CD4-positive, alpha-beta T cell treated with Interleukin-6 at 100 ng/mL for 8 hours (primary cell): ENCODE measurements at places on chromosomes 12 and 14.

DNA sequence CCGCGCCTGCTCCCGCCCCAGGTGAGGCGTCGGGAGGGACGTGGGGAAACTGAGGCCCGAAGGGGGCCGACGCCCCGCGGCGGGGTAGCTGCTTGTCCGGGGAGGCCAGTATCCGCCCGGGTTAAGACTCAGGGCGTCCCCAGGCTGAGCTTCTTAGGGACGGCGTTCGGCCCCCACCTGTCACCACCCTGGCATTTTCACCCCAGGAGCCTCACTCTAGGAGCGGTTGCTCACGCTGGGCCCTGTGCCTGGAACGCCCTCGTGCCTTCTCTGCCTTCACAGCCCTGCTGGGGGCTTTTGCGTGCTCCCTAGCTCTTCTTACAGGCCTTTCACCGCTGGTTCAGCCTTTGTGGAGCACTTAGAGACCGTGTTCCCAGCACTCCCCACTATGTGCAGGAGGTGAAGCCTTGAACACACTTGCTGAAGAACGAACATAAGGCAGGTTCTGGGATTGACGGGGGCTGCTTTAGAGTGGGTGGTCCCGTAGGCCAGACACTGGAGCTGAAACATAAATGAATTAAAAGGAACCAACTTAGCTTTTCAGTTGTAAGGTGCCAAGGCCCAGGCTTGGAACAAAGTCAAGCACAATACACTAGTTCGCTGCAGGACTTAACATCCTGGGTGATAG is 601 bp downstream of the ZNF839 start:
- DNase-seq = peak; percentile 31

GRCh38 chr14:80988735-80989429 is 33.5 kb downstream of the TSHR start:
- DNase-seq = no peak

DNA sequence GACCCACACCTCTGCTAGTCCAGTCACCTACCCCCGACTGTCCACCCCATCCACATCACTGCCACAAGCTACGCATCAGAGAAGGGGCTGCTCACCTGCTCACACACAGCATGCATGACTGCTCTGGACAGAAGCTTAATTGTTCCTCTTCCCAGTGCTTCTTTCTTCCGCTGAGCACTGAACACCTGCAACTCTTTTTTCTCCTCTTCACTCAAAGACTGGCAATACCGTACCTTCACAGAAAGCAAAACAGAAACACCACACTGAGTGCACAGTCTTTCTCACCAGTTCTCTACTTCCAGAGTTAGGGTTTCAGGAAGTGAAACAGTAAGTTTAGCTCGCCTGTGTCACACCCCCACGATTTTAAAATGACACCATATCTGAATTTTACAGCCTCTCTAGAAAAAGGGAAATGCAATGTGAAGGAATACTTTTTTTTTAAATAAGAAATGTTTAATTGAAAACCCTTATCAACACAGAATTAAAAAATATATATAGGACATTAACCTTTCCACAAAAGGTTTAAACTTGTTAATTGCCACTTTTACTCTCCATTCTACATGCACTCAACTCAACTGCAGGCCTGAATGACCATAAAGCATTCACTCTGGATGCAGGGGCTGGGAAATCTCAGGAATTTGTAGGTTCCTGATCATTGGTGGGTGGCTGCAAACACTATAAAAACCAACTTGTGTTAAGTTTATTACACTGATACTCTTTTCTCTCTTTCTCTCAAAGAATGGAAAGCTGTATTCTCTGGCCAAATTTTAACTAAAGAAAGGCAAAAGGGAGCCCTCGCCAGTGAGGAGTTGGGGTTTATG is 120.0 kb downstream of the PRICKLE1 start:
- DNase-seq = no peak

DNA sequence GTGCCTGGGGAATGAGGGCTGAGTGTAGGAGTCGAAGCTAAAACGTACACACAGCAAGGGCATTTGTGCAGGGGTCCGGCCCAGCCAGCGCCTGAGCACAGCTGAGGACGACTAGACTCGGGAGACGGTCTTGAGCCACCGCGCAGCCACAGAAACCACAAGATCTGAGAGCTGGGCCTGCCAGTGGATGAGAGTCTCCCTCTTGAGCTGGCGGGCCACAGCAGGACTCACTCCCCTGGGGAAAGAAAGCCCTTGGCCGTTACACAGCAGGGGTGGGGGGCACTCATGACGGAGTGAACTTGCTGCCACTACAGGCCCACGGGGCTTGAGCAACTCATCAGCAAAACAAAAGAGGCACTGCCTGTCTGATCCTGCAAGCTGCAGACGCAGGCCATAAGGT is 23.0 kb downstream of the STX2 start:
- no peak for DNase-seq

- no peak for DNase-seq
These were observed 169.1 kb downstream of the RBM19 start for GRCh38 chr12:113796852-113797534.

GRCh38 chr12:22798116-22798515 is 173.1 kb downstream of the ETNK1 start:
- DNase-seq = no peak

DNA sequence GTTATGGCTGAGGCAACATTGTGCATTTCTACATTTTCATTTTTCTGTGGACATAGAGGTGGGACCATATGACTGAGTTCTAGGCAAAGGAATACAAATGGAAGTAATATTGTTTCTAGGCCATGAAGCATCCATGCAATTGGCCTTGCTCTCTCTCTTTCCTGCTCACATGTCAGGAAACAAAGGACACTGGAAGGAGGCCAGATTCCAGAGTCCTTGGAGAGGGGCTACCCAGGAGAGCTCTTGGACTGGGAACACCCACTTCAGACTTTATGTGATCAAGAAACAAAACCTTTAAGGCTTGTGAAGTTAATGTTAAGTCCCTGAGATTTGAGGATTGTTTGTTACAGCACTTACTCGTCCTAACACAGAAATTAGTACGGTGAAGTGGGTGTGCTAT is 32.8 kb downstream of the PDZRN4 start:
- no peak for DNase-seq

DNA sequence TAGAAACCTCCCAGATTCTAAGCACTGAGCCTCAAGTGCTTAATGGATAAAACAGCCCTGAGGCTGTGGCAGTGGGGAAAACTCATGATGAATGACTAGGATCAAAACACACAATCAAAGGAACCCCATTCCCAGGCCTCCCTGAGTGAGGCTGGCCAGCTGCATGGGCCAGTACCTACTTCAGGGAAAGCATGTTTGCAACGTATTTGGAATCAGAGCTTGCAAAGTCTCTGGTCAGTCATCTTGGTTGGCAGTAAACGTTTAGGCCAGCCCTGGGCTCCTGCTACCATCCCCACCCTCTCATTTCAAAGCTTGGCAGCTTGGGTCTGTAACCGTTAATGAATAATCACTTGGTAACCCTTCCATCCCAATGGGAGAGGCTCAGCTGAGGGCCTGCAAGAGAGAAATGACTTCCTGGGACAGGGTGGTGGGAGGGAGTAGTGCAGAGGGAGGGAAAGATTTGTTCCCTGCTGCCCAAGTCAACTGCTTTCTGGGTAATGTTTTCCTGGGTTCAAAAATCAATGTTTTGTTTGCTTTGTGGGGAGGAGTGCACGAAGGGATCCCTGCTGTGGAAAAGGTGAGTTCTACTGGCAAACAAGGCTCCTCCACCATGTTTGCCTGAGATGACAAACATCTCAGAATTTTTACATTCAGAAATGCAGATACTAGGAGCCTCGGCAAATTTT is 2.0 kb upstream of the RNASE8 start:
- no peak for DNase-seq

GRCh38 chr12:102349079-102349478 is 131.3 kb downstream of the IGF1 start:
- DNase-seq = no peak

DNA sequence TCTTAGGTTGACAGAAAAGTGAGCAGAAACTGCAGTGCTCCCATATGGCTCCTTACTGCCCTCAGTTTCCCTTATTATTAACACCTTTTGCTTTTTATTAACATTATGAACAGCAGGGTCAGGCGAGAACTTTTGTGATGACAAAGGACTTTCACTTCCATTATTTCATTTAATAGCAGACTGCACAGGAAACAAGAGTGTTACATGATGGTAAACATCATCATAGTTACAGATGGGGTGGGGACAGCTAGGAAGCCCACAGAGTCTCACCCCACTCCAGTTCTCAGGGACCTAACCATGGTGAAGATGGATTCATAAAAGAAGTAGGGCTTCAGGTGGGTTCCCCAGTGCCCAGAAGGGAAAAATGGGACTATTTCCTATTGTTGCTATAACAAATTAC is 110.1 kb upstream of the PELI2 start:
- DNase-seq = no peak

DNA sequence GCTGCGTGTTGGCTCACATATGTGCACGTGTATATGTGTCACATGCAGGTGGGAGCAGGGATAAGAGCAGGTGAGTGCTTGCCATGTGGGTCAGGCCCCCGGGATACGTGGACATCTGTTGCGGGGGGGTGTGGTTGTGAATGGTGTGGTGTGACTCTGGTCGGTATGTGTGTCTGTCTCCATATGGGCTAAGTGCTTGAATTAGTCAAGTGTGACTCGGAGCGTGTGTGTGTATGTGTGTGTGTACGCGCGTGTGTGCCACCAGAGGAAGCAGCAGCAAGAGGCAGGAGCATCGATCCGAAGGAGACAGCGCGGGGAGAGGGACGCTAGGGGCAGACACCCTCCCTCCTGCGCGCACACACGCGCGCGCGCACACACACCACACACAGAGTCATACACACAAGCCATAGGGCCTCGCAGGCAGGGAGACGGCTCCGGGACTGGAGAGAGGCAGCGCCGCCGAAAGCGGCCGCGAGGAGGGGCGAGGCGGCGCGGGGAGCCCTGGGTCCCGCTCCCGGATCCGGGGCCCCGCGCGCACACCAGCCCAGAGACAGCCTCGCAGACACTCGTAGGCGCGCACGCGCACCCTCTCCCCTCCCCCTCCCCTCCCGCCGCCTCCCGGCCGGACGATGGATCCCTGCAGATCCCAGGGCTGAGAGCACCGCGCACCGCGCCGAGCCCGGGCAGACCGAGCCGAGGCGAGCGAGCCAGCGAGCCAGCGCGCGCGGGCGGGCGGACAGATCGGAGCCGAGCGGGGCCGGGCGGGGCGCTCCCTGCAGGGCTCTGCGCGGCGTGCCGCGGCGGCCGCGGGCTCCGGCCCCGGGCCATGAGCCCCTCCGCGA is at the start of gene ASIC1:
TSS of gene ASIC1 (plus strand) at position 597 of the 842 bp plus-strand sequence. CDS start 1,171 bp downstream, outside the sequence.
- DNase-seq = peak; percentile 30

GRCh38 chr12:127822809-127823411 is 444.1 kb upstream of the TMEM132C start:
- DNase-seq = no peak

GRCh38 chr14:23433457-23433856 is 2.0 kb downstream of the MYH7 start:
- no peak for DNase-seq

DNA sequence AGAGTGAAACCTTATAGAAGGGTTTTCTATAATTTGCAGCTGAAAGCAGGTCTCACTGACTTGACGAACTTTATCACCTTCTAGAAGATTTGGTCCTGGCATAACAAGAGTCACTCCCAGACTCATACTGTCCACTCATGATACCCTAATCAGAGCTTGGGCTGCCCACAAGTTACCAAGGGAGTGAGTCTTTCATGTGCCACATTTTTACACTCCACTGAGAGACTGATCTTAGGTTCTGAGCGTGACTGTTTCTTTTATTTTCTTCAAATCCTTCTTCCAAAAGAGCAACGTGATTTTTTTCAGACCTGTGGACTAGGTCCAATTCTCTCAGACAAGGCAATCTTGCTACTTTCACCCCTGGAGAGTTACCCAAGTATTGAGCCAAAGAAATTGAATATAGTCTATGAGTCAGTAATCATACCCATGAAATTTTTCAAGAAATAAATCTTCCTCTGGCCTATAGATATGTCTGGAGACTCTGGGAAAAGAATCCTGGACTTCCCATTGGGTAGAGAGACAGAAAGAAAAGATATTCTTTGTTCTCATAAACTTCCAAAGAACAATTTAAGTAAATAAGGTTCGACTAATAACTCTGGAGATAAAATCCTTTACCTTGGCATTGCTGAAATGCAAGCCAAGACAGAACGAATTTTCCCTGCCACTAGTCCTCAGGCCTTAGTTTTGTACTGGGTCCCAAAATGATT is 26.9 kb downstream of the SIX1 start:
- DNase-seq = no peak

DNA sequence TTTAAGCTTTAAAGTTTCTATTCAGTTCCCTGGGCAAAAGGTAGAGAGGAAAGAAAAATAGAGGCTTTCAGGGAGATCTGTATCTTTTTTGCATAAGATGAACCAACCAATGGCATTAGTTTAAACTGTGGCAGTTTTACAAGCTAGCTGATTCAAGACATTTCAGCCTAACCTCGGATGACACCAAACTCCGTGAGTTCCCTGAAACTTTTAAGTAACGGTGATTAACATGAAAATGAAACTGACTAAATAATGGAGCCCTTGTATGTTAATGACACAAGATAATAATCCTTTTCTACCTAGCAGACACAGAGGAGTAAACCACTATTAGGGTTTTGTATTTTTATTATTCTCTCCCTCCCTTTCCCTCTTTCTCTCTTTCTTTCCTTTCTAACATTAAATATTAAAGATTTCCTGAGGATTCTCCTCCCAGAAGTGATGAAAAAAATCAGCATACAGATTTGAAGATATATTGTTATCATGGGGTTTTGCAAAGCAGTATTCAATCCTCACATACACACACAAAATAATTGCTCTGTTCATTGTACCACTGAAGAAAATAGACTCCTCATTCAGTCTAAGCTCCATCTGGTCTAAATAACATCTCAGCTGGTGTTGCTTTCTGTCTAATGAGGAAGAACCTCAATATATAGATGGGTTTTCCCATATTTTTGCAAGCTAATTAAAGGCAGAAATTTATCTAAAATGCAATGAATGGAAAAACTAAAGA is 483.8 kb downstream of the NOVA1 start:
- DNase-seq = no peak

- no peak for DNase-seq
These were observed 19.6 kb downstream of the PIWIL1 start for GRCh38 chr12:130357241-130357640.
